ENCODE measurements at places on chromosomes 2 and 18.

DNA sequence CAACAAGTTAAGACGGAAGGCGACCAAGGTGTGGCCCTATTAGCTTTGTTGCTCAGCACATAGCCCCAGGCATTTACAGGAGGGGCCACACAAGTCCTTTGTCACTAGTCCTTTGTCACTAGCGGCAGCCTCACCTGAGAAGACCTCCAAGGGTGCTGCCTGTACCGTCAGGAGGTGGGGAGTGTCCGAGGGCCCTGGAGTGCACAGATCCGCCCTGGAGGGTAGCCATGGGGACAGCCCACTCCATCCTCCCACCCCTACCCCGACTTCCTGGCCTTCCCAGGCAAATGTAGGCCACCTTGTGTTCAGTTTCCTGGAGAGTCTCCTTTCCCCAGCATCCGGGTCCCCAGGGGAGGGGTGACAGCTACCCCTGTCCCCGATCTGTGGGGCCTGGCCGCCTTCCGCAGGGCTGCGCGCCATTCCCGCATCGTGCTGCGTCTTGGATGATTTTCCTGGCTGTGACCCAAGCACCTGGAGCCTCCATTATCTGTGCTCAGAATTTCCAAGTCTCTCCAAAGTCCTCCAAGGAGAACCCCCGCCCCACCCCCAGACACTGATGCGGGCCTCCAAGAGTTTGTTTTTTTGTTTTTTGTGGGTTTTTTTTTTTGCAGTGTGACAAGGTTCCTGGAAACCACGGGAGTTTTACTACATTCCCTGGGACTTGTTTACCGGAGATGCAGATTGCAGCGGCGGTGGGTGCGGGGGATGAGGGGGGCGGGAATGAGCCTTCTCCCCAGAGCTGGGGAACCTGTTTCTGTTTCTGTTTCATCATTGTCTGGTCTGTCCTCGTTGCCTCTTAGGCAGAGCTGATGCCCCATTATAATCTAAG lies 28.6 kb downstream of the TEX44 start:
- no peak for DNase-seq

GRCh38 chr18:34694591-34695165 lies 15.4 kb upstream of the DTNA start:
- DNase-seq = no peak

DNA sequence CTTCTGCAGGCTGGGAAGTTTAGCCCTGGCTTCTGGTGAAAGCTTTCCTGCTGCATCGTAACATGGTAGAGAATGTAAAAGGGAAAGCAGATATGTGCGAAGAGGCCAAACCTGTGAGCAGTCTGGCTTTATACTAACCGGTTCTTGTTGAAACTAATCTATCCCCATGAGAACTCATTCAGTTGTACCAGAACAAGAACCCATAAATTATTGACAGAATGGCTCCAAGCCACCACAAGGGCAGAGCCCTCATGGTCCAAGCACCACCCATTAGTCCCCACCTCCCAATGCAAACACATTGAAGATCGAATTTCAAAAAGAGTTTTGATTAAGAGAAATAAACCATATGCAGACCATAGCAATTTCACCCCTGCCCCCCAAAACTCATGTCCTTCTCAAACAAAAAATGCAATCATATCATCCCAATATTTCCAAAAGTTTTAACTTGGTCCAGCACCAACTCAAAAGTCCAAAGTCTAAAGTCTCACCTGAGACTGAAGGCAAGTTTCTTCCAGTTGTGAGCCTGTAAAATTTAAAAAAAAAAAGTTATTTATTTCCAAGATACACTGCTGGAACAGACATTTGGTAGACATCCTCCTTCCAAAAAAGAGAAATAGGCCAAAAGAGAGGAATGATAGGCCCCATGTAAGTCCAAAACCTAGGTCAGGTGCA lies 318.9 kb downstream of the CNTNAP5 start:
- DNase-seq = no peak

DNA sequence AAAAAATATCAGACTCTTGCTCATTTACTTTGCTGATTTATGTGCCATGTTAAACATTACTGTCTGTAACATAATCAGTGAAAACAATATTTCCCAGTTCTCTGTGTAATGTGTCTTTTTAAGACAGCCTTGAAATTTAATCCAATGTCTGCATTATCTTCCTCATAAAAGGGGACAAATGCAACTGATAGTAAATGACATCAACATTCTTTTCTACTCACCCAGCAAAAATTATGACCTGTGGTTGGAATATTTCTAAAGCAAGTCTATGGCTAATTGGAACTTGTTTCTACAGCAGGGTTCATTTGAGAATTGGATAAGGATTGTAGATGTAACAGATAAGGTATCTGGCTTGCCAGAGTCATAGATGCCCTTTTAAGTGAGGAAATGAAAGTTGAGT lies 34.8 kb downstream of the C1D start:
- DNase-seq = no peak
